ENCODE measurements at places on chromosomes 5 and 9.

GRCh38 chr5:165334201-165334600 lies 1828.8 kb downstream of the MAT2B start:
- H3K4me1 ChIP-seq: no peaks in the 10 kb centered on the region
- no peak overlapping the region for H3K27ac ChIP-seq
- H3K27me3 ChIP-seq: no peaks in the 10 kb centered on the region
- no peaks in the 10 kb centered on the region for H3K36me3 ChIP-seq
- DNase-seq: no peak
- no peak overlapping the region for H3K4me3 ChIP-seq

DNA sequence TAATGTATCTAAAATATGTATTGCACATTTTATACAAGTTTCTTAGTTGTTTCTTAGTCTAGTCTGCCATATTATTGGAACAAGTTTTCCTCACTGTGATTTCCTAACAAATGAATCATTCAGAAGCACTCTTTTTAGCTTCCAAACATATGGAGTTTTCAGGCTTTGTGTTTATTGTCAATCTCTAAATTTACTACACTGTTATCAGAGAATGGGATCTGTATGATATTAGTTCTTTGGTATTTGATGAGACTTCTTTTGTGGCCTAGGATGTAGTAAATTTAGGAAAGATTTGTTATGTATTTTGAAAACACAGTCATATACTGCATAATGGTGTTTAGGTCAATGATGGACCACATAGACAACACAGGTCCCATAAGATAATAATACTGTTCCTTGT lies 25.7 kb downstream of the SREK1IP1 start:
- H3K4me1 ChIP-seq: no peaks in the 10 kb centered on the region
- DNase-seq: no peak
- H3K27me3 ChIP-seq: no peaks in the 10 kb centered on the region
- no peak overlapping the region for H3K4me3 ChIP-seq
- H3K27ac ChIP-seq: no peak overlapping the region

GRCh38 chr5:169886033-169886432 lies 94.3 kb downstream of the INSYN2B start:
- DNase-seq: no peak
- H3K36me3 ChIP-seq: no peaks in the 10 kb centered on the region
- H3K27me3 ChIP-seq: no peaks in the 10 kb centered on the region
- no peak overlapping the region for H3K27ac ChIP-seq
- no peak overlapping the region for H3K4me3 ChIP-seq
- H3K4me1 ChIP-seq: no peaks in the 10 kb centered on the region

DNA sequence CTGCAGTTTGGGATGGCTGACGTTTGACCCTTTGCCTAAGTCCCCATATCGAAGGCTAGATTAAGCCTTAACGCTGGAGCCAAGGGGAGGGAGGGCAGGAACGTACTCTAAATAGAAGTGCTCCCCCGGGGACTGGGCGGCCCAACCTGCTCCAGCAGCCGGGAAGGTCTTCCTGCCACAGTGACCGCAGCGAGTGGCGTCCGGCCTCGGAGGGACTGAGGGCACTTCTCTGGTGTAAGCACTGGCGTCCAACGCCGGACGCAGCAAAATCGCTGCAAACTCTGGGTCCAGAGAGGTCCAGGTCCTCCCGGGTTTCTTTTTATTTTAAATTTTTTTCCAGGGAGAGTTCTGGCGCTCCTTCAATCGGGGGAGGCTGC lies 505 bp upstream of the ACER2 start:
- H3K4me3 ChIP-seq: no peak overlapping the region
- H3K36me3 ChIP-seq: no peaks in the 10 kb centered on the region
- no peaks in the 10 kb centered on the region for H3K27me3 ChIP-seq
- H3K27ac ChIP-seq: no peak overlapping the region
- DNase-seq: no peak

- no peak for DNase-seq
- no peak overlapping the region for H3K4me3 ChIP-seq
- H3K4me1 ChIP-seq: no peaks in the 10 kb centered on the region
- no peaks in the 10 kb centered on the region for H3K36me3 ChIP-seq
- H3K27ac ChIP-seq: no peak overlapping the region
- no peaks in the 10 kb centered on the region for H3K27me3 ChIP-seq
These were observed 76.6 kb upstream of the NR4A3 start for GRCh38 chr9:99745085-99745484.

DNA sequence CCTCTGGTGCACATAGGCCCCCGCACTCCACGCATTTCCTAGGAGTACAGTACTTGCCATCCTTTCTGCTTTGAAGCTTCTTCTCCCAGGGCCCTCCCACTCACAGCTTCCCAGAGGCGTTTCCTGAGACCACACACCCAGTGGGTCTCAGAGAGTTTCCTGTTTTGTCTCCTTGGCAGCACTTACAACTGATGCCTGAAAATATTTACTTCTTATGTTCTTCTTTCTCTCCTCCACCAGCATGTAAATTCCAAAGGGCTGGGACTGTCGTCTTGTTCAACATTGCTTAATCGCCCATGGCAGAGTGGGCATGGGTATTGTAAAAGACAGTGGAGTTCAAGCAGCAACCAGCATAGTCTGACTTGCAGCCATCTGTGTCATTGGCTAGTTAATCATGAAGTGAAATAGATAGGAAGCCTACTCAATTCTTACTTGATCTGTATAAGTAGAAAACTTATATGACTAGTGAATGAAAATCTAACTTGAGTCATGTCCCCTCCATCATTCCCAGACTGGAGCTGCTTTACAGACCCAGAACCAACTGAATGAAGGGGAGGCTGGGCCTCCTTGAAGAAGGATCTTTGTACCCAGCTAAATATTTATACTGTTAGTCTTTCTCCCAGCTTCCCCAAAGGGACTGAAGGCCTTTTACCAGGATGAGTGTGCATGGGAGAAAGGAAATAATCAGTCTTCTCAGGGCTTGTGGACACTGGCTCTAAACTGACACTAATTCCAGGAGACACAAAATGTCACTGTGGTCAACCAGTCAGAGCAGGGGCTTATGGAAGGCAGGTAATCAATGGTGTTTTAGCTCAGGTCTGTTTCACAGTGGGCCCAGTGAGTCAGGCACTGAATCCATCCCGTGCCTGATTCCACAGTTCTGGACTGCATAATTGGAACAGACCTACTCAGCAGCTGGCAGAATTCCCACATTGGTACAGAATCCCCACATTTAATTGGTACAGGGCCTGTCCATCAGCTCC lies 116.4 kb downstream of the SV2C start:
- no peak overlapping the region for H3K27ac ChIP-seq
- H3K4me1 ChIP-seq: no peaks in the 10 kb centered on the region
- H3K36me3 ChIP-seq: no peaks in the 10 kb centered on the region
- DNase-seq: no peak
- H3K27me3 ChIP-seq: peaks cover 2% of the 10 kb centered on the region

GRCh38 chr5:76622076-76622475 lies 1.1 kb downstream of the F2RL2 start:
- no peaks in the 10 kb centered on the region for H3K27me3 ChIP-seq
- no peaks in the 10 kb centered on the region for H3K4me1 ChIP-seq

DNA sequence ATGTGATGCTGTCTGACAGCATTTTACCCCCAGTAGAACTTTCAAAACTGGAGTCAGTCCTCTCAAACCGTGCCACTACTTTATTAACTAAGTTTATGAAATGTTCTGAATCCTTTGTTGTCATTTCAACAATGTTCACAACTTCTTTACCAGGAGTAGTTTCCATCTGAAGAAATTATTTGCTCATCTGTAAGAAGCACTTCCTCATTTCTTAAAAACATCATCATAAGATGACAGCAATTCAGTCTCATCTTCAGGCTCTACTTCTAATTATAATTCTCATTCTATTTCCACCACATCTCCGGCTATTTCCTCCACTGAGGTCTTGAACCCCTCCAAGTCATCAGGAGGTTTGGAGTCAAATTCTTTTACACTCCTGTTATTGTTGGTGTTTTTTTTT lies 2.3 kb upstream of the TAS2R1 start:
- no peaks in the 10 kb centered on the region for H3K36me3 ChIP-seq
- H3K27ac ChIP-seq: no peak overlapping the region
- H3K27me3 ChIP-seq: no peaks in the 10 kb centered on the region
- H3K4me1 ChIP-seq: no peaks in the 10 kb centered on the region
- no peak for DNase-seq
- no peak overlapping the region for H3K4me3 ChIP-seq

GRCh38 chr5:141412854-141413539 lies at the start of gene PCDHGA10:
Gene PCDHGA10 (plus strand): TSS chr5:141412987. CDS start chr5:141413176, 189 bp downstream.
- no peaks in the 10 kb centered on the region for H3K36me3 ChIP-seq
- peaks cover 58% of the 10 kb centered on the region for H3K27me3 ChIP-seq
- H3K4me3 ChIP-seq: peak within 1 kb of the TSS; percentile 34
- H3K27ac ChIP-seq: no peak within 1 kb of the TSS

- no peaks in the 10 kb centered on the region for H3K36me3 ChIP-seq
- no peak overlapping the region for H3K4me3 ChIP-seq
- H3K4me1 ChIP-seq: no peaks in the 10 kb centered on the region
- no peaks in the 10 kb centered on the region for H3K27me3 ChIP-seq
- no peak for DNase-seq
These were observed 79.2 kb downstream of the MAST4 start for GRCh38 chr5:66675406-66675805.

DNA sequence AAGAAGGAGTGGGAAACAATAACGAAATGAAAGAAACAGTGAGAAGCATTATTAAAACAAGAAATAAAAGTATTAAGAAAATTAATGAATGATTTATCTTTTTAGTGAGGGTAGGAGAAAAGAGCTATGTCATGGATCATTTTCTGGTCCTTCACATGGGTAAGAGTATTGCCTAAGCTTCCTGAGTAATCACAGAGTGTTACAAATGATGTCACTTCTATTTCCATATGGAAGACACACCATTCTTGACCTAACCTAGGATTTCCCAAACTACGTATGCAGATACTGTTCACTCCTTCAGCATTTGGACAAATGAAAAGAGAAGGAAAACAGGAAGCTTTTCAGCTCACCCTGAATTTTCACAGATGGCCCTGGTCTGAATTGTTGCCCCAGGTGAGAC lies 3.3 kb upstream of the TSLP start:
- H3K27me3 ChIP-seq: peaks cover 45% of the 10 kb centered on the region
- H3K36me3 ChIP-seq: no peaks in the 10 kb centered on the region
- H3K4me3 ChIP-seq: no peak overlapping the region
- H3K4me1 ChIP-seq: no peaks in the 10 kb centered on the region
- no peak for DNase-seq

GRCh38 chr5:79205965-79206364 lies 30.0 kb upstream of the JMY start:
- DNase-seq: no peak
- H3K4me3 ChIP-seq: no peak overlapping the region
- H3K27ac ChIP-seq: no peak overlapping the region
- H3K27me3 ChIP-seq: no peaks in the 10 kb centered on the region
- no peaks in the 10 kb centered on the region for H3K36me3 ChIP-seq
